NB4 (cell line): ENCODE measurements at places on chromosomes 1 and 21.

DNA sequence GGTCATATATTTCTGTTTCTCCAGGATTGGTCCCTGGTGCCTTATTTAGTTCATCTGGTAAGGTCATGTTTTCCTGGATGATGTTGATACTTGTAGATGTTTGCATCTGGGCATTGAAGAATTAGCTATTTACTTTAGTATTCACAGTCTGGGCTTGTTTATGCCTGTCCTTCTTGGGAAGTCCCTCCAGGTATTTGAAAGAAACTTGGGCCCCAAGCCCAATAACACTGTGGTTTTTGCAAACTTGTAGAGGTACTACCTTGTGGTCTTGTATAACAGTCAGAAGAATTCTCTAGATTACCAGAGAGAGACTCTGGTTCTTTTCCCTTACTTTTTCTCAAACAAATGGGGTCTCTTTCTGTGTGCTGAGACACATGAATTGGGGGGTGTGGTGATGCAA lies 251.4 kb upstream of the B3GALT2 start:
- no peak for DNase-seq

GRCh38 chr1:17244821-17245740 lies 3.8 kb upstream of the PADI3 start:
- DNase-seq = no peak

DNA sequence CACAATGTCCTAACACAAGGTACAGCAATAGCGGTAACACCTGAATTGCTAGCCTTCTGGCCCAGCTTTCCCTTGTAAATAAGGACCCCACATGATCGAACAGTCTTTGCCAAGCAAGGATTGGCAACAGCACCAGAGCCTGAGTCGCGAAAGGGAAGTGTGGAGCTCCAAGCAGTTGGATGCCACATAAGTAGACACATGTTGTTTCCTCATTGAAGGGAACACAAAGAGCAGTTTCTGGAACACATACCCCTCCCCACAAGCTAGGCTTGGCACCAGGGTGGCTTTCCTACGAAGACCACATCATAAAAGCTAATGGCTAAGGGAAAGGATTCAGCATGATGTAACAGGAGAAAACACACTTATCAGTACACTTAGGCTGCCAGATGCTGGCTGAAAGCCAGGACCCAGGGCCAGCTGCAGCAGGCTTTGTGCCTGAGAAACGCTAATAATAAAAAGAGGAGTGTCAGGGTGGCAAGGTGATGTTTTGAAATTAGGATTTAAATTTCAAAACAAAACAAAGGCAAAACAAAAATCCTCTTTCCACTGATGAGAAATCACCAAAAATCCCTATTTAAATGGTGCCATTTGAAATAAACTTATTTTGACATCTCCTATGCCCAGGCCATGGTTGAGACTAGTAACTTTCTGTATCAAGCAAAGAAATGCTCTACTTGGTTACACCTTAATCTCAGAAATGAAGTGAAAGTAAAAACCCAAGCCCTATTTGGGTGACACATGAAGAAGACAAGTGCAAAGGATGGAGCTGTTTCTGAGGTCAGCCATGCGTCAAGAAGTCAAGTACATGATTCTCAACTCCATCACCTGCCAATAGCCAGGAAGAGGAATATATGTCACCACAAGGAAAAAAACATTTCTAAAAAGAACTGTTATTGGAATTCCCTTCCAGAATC lies 11.9 kb upstream of the CPLANE2 start:
- DNase-seq = no peak

GRCh38 chr1:172482044-172482443 lies 38.2 kb upstream of the PIGC start:
- DNase-seq = no peak

GRCh38 chr1:116711263-116711840 lies 42.9 kb upstream of the CD2 start:
- peak; percentile 14 for DNase-seq

DNA sequence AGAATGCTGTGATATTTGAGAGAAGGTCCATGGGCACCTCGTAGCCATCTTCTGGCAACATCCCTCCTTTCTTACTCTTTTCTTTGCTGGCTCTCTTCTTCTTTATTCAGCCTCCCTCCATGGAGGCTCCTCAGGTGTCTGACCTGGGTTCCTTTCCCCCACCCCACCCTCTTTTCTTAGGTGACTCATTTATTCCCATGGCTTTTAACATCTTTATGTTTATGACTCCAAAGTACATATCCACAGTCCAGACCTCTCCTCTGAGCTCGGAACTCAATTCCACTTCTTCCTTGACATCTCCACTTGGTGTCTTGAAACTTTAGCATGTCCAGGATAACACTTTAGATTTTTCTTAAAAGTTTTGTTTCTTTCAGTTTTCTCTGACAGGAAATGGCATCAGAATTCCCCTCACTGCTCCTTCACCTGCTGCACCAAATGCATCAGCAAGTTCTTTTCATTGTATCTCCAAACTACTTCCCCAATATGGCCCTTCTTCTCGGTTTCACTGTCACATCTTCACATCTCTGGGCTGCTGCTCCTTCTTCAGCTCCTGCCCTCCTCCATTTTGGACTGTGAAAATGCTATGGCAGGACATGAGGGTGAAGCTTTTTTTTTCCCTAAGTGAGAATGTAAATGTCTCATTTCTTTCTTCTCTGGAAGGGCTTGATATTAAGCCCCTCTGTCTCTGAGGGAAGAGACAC lies 95.9 kb downstream of the GIPC2 start:
- DNase-seq = no peak

DNA sequence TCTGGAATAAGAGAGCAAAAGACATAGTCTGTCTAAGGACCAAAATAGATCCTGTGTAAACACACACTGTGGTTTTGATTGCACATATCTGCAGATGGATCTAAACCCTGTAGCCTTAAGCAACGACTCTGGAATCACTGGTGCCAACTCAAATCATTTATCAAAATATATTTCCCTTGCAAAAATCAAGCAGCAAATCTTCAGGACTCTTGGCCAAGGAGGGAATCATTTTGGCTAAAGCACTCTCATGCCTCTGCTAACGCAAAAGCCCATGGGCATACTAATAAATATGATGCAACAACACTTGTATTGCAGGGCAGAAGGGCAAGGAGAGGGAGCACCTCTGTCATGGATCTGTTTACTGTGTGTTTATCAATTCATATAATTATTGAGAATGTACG lies 155.4 kb upstream of the DUSP10 start:
- no peak for DNase-seq

DNA sequence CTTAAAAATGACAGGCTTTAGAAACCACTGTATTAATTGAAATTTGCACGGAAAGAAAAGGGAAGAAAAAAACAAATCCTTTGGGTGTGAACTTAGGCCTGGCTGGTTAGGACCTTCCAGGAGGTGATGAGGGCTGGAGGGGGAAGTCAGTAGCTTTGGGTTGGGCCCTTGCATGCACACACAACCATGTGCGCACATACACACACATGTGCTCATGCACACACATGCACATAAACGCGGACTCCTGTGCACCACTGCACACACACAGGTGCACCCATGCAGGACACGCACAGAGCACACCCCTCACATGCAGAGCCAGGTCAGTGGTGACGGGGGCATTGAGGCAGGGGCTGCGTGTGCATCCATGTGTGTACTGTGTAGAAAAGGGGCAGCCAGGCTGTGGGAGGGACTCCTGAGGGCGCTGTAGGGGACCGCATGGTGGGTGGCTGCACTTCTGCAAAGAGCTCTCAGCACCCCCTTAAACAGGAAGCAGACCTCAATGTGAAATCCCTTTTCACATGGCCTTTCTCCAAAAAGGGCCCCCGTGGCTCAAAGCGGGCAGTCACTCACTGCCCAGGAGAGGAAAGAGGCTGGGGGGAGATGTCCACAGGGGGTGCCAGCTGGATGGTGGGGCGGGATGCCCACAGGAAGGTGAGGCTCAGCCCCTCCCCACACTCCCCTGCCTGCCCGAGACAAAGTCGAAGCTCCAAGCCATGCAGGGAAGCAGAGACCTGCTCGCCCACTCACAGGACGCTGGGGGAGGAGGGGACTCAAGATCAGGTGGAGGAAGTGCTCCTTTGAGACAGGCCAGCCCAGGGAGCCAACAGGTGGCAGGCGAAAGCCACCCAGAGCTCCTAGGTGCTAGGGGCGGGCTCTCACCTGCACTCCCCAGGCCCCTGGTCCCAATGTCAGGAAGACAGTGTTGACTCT lies 95.2 kb downstream of the ITPKB start:
- peak; percentile 93 for DNase-seq

DNA sequence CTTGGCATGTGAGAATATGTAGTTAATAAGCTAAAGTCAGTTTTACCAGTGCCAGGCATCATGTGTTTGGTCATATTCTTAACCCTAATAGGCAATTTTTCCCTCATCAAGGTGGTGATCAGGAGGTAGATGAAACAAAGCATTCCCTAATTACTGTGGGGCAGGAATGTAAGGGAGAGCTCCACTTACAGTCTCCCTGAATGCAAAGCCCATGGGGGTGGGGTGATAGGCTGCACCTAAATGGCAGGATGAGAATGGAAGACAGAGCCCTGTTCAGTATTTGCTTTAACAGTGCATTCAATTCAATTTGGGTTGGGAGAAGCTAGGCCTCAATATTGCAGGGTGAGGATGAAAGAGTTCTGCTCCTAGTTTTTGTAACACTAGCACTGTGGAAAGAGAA lies 23.4 kb downstream of the ZNF678 start:
- DNase-seq = no peak

DNA sequence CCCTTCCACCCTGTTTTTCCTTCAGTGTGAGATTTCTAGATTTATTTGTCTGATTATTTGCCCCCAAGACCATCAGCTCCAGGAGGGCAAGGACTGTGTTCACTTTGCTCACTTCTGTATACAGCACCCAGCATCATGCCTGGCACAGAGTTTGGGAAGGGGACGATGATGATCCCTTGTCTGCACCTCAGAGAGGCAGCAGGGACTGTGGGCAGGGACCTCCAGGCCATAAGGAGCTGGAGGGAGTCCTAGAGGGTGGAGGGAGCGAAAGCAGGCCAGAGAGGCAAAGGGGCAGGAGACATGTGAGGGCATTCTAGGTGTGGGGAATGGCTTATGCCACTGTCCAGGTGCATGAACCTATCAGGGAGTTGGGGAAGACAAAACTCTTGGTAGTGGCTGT lies 32.8 kb downstream of the H3-3A start:
- no peak for DNase-seq

GRCh38 chr1:190320952-190321351 lies 156.7 kb downstream of the BRINP3 start:
- peak; percentile 1 for DNase-seq

DNA sequence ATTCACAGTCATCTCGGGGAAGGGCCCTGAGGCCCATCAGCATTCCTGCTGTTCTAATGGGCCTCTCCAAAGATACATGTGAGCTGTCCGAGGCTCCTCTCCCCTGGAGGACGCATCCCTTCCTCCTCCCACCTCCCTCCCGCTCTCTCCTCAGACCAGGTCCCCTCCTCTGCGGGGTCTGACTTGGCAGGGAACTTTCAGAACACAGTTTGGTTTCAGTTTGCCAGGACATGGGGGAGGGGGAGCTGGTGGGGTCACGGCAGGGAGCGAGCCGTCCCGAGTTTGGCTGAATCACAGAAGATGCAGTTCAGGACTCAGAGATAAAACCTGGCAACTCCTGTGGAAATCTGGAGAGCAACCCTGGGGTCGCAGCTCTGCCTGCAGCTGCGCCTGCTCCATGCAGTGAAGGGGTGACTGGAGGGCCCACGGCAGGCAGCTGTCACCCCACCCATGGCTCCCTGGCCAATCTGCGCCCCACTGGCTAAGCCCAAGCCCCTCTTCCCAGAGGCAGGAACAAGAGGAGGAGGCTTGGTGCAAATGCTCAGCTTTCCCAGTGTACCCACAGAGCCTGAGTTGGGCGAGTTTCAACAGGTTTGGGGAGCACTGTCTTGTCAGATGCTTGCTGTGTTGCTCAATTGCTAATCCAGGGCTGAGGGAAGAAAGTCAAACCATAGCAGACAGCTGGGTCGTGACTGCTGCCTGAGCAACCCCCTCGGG lies 5.7 kb downstream of the WNT4 start:
- DNase-seq = no peak

GRCh38 chr21:22342889-22343288 lies 1344.7 kb downstream of the NCAM2 start:
- no peak for DNase-seq

DNA sequence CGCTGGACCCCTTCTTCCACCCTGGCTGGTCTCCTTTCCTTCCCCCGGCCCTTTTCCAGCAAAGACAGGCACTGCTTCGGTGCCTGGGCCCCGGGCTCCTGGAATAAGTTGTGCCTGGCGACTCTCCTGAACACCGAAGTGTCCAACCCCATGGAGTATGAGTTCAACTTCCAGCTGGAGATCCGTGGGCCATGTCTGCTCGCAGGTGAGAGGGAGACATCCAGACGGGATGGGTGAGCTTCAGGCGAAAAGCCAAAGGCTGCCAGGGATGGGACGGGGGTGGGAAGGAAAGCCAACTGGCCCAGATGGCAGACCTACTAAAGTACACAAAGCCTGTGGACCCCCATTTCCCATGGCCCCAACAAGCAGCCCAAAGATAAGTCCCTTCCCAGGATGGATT lies 26.8 kb downstream of the VWA5B1 start:
- DNase-seq = no peak

DNA sequence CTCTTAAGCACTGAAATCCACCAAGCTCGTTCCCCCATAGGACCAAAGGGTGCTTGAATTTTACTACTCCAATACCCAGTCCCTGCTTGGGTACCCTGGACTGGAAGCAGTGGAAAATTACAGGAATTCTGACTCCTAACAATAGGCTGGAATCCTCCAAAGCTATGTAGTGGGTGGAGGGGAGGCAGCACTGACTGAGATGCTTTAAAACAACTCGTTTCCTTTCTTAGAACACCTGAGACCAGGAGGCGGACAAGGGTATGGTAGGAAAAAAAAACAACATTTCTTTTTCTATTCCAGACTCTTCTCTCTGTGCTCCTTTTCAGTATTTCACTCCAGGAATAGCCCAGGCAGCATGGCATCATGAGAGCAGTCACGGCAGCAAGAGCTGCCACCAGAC lies 2.3 kb downstream of the PEF1 start:
- DNase-seq = no peak

DNA sequence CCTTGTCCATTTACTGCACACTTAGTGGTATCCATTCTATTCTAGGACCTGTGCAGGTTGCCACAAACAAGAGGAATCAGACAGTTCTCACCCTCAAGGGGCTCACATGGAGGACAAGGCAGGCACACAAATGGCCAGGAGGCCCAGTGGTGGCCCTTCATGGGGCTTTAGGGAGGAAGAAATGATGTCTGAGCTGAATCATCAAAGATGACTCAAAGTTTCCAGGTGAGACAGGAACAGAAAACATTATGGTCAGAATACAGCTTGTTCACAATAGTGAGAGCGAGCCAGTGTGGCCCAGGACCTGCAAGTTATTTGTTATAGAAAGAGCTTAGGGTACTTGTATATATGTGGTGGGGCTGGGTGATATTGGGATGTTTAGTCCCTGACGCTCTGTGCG lies 26.4 kb downstream of the SHISAL2A start:
- DNase-seq = no peak
